ENCODE measurements at places on chromosomes 6 and 20. TPM values are rescaled to one million over a fixed set of nuclear protein-coding genes. Genes with fewer than 3 reads are reported as not detected.

The WFDC12 gene
- not detected for polyA plus RNA-seq

The SNAP91 gene
- polyA plus RNA-seq = 1.9 TPM

The DPPA5 gene
- polyA plus RNA-seq = not detected

The DNAH8 gene
- not detected for polyA plus RNA-seq

The RIMS1 gene
- 0.12 TPM for polyA plus RNA-seq

The PRKN gene
- 7.2 TPM for polyA plus RNA-seq

The CLPSL2 gene
- polyA plus RNA-seq = 0.61 TPM

The BLCAP gene
- polyA plus RNA-seq = 21.1 TPM

The PSORS1C1 gene
- polyA plus RNA-seq = 0.70 TPM

The LY6G5C gene
- 2.5 TPM for polyA plus RNA-seq

The GRM1 gene
- polyA plus RNA-seq = not detected

The RALGAPA2 gene
- 10.2 TPM for polyA plus RNA-seq

The BFSP1 gene
- polyA plus RNA-seq = 2.0 TPM

The DEFB132 gene
- polyA plus RNA-seq = not detected

The ENPP5 gene
- polyA plus RNA-seq = 12.3 TPM

The NMBR gene
- polyA plus RNA-seq = not detected

The FGD2 gene
- polyA plus RNA-seq = 1.7 TPM

The CTCFL gene
- not detected for polyA plus RNA-seq

The TMEM74B gene
- 15.3 TPM for polyA plus RNA-seq

Data from pancreas (tissue), 10 donors.